Stimulated activated CD4-positive, alpha-beta T cell treated with anti-CD3 and anti-CD28 coated beads, Interleukin-2, amount 100 ng/mL, for 24 hours (primary cell): ENCODE measurements at places on chromosomes 3 and 15.

DNA sequence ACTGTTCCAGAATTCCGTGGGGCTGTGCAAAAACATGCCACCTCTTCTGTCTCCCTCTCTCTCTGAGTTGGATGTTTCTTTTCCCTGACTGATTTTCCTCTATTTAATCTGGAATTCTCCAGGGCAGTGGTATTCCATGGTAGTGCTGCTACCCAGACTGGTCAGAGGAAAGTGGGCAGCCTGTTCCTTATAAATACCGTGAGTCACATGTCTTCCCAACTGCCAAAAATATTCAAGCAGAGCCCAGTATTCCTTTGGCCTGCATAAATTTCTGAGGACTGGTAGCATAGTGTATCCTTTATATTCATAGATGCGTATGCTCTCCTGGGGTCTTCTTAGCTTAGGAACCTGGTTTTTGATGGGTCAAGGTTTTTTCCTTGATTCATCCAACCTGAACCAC, 40.9 kb downstream of the CEMIP start:
- no peak for DNase-seq

DNA sequence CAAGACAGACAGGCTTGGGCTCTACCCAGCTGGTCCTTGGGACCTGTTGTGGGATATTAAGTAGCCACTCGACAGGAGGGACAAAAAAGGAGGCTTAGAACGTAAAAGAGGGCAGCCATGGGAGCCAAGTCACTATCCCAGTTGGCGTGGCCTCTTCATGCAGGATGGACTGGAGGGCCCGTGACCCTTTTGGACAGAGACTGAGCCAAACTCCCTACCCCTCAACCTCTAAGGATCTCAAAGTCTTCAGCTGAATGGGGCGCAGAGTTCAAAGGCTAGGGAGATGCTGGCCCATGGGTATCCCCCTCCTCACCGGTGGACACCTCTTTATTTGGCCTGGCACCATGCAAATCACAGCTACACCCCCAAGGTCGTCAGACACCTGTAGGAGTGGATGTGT, 57.8 kb upstream of the SEC13 start:
- DNase-seq = no peak

DNA sequence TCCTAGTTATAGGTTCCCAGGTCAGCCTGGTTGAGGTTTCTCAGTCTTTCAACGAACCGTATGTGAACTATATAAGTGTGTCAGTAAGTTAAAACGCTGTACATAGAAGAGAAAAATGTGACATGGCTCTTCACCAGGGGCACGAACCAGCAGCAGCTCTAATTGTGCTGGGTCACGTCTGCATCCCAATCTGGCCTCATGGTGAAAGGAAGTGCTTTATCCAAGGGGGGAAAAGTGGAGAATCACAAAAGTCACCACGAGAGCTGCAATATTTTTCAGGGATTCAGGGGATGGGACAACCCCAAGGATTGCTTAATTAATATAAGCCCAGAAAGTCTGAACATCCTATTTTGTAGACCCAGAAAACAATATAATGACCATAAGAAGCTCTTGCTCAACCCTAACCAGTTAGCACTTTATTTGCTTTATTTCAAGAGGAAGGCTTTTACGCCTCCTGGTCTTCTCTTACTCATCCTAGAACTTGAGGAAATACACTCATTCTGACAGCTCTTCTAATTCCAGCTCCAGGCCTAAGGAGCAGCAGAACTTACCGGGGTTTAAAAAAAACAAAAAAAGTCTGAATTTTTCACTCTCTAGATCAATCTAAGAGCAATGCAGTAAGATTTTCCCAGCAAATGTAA, 16.5 kb downstream of the ANXA2 start:
- DNase-seq = no peak

DNA sequence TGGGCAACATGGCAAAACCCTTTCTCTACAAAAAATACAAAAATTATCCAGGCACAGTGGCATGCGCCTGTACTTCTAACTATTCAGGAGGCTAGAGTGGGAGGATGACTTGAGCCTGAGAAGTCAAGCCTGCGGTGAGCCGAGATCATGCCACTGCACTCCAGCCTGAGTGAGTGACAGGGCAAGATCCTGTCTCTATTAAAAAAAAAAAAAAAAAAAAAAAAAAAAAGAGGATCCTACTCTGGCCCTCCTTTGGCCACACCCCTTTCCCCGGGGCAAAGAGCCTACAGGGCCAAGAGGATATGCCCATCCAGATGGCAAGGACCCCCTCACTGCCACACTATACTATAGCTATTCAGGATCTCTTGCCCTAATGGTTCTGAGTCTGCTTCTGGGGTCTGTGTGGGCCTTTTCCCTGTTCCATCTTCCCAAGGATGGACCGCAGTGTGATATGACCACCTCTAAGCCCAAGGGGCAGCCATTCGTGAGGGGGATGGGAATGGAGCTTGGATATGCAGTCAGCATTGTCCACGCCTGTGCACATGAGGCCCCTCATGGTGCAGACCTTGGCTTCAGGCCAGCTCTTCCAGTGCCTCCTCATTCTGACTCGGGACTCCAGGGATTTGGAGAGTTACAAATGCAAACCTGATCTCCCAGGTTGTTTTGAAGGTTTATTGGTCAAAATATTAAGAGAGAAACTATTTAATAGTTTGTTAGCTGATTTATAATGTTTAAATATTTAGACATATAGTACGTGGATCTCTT, 7.3 kb downstream of the TYRO3 start:
- DNase-seq = no peak

DNA sequence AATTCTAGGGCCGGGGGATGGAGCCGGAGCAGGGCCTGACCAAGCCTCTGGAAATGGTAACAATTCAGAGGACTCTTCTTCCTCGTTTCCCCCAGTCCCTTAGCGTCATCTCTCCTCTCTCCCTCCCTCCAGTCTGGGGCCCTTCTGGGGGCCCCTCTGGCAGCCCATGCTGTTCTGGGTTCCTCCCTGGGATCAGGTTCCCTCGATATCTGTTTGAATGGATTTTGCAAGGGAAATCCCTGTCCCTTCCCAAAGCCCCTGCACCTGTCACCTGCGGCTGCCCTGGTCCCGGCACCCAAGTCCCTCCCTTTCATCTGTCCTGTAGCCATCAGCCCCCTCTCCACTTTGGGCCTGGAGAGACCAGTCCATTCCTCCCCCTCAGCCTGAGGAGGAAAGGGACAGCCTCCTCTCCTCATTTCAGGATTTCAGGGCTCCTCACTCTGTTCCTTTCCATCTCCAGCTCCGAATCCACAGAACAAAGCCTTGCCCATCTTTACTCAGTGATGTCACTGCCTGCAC, 1.7 kb upstream of the PLCB2 start:
- DNase-seq = no peak

DNA sequence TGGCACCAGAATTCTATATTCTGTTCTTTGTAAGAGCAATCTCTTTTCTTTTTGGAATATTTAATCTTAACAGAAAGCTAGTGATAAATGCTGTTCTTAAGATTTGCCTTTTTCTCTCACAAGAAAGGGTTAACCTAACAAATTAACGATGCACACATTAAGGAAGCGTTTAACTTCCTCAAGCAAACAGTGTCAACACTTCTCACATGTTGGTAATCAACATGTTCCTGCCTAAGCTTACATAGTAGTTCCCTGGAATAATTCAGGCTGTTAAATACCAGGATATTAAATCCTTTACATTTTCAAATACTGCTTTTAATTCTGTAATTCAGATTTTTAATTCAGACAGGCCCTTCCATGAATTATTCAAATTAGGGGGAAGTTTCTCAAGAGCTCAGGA, 67.4 kb upstream of the RPL35A start:
- DNase-seq = no peak

DNA sequence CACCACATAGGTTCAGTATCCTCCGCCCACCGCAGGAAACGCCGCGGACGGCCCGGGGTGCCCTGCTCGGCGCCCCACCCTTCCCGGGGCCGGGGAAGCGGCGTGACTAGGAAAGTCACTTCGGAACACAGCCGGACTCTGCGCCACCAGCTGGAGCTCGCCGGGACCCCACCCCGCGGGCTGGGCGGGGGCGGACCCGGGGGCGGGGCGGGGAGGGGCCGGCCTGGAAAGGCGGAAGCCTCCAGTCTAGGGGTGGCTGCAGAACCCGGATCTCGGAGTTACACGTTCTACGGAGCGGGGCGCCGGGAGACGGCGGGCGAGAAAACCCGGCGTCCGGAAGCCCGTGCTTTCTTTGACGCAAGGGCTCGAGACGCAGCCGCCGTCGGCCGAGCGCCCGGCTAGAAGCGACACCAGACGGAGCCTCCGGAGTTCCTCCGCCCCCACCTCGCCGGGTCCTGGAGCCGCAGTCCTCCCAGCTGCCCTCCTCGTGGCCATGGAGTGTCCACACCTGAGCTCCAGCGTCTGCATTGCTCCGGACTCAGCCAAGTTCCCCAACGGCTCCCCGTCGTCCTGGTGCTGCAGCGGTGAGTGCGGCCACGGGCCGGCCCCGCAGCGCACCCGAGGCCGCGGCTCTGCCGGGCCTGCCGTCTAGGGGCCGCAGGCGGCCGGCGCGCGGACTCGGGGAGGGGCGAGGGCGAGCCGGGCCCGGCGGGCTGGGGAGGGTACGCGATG, at the start of gene USP3:
Gene USP3, plus strand, starts transcription at position 347 of the 732 bp plus-strand sequence. Its CDS starts 147 bp downstream, at position 494.
- peak; percentile 92 for DNase-seq

DNA sequence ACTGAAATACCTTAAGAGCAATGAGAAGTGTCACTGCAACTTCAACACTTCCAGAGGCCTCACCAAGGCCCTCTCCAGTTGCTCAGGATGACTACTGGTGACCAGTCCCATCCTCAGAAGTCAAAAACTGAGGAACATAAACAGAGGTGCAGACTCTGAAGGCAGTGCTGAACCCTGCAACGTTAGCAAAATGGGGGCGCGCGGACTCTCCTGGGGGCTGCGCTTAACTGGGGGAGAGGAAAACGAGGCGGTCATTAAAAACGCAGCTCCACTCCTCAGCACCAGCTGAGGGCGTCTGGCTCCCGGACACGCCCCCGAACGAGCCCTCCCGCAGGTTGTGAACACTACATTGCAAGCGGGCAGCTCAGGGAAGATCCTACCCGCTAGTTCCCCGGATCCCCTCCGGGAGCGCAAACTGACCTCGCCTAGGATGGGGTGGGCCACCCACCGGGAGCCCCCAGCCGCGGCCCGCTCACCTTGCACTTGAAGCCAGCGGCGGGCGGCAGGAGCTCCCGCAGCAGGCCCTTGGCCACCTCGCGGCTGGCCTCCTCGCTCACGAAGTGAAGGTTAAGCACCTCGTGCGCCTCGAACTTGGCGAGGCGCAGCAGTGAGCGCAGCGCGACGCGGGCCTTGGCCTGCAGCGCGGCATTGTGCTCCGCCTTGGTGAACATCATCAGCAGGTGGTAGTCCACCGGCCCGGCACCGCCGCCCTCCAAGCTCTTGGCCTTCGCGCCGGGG, 711 bp downstream of the XXYLT1 start:
- DNase-seq = peak; percentile 67

- DNase-seq = no peak
Observed at GRCh38 chr15:63146684-63147083, 10.6 kb downstream of the RPS27L start.

- DNase-seq = no peak
Observed at GRCh38 chr3:17190353-17191078, 305.8 kb downstream of the PLCL2 start.

- DNase-seq = no peak
Observed at GRCh38 chr3:156307704-156308103, 187.3 kb downstream of the KCNAB1 start.

GRCh38 chr3:137202941-137203340, 245.2 kb downstream of the IL20RB start:
- no peak for DNase-seq
